HS-5 (cell line): ENCODE measurements at places on chromosomes 11 and 22.

DNA sequence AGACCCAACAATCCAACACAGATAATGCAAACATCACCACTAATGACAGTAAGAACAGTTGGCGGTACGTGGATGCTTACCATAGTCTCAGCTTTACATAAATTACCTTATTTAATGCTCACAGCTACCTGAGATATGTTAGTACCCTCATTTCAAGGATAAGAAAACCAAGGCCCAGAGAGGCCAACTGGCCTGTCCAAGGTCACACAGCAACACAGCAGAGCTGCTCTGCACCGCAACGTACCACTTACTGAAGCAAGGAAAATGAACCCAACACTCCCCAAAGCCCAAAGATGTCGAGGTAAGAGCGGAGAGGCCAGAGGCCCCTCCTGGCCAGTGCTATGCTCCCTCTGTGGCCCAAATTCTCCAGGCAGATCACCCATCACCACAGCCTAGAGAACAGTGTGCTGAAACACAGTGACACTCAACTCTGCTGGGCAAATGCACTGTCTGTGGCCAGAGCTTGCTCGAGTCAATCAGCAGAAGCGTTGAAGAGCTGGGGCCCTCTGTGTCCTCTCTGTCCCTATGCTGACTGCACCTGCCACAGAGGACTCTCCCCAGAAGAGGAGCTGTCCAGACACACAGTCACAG is 14.0 kb downstream of the SHANK2 start:
- DNase-seq, result no peak

- DNase-seq, result peak; percentile 15
Measured at GRCh38 chr11:8233691-8234424, 29.8 kb downstream of the LMO1 start.

DNA sequence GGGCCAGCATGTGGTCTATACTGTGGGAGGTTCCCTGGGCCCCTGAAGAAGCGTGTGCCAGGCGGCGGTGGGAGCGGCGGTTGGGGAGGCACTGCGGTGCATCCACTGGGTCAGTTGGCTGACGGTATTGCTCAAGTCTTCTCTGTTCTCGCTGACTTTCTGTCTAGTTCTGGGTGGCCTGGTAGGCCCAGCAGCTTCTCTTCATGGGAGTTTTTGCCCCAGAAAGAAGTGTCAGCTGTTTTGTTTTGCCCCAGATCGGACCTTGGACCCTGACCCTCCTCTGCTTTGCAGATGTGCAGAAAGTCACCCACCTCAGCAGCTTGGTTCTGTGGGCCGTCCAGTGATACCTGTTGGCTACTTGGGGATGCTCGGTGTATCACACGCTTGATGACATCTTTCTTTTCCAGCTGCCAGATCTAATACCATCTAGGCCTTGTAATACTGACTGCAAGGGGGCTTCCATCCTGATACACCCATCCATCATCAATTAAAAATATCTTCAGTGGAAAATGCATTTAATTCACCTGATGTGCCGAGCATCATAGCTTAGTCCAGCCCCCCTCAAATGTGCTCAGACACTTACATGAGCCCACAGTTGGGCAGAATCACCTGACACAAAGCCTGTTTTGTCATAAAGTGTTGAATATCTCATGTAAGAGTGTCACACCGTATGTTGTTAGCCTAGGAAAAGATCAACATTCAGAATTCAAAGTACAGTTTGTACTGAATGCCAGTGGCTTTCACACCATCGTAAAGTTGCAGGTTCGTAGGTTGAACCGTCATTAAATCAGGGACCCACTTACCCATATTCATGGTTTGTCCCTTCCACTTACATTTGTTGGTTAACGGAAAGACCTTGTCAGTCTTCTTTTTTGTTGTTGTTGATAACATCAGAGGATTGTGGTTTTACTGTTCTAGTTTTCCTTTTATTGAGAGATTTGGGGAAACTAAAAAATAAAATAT is 13.9 kb downstream of the ZBED4 start:
- no peak for DNase-seq

DNA sequence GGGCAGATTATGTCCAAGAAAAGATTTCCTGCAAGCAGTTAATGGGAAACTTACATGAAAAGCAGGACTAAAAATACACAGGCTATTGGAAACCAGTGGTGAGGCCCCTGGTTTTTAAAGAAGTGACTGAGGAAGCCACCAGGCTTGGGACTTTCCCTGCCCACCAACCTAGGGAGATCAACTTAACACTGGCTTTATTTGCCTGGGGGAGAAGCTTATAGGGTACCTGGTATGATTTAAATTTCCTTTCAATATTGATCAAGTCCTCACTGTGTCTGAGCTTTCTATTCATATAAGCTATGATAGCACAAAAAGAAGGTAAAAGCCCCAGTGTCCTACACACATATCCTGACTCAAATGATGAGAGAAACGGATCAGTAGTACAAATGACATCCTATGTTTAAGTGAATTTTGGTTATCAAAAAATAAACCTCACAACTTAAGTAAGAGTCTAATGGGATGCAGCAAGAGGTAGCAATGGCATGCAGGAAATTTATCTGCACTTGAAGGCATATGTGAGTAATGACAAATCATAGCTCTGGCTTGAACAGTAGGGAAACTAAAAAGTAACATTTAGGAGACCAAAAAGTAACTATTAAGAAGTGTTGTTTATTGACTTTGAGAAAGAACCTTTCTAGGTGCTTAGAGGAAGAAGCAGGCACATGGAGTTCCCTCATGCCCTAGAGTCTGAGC is 85.3 kb downstream of the GAB2 start:
- DNase-seq, result no peak

GRCh38 chr11:96307776-96308140 is 35.2 kb downstream of the MAML2 start:
- DNase-seq, result peak; percentile 84

GRCh38 chr22:23743303-23743705 is 7.6 kb downstream of the ZNF70 start:
- no peak for DNase-seq

DNA sequence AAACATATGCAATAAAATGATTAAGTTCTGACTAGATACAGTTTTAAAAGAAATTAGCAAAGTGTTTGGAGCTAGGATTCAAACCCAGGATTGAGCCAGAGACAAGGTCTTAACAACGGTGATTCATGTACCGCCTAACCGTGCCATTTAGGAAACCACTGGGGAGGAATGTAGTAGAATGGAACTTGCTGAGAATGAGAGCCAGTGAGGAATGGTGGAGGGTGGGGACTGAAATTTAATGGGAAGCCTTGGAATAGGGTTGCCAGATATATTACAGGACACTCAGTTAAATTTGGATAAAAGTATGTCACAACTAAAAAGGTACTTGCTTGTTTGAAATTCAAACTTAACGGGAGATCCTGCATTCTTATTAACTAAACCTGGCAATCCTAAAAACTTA is 30.4 kb upstream of the TMEM86A start:
- DNase-seq, result no peak

GRCh38 chr11:108221371-108221770 is 1.1 kb downstream of the NPAT start:
- DNase-seq, result no peak

DNA sequence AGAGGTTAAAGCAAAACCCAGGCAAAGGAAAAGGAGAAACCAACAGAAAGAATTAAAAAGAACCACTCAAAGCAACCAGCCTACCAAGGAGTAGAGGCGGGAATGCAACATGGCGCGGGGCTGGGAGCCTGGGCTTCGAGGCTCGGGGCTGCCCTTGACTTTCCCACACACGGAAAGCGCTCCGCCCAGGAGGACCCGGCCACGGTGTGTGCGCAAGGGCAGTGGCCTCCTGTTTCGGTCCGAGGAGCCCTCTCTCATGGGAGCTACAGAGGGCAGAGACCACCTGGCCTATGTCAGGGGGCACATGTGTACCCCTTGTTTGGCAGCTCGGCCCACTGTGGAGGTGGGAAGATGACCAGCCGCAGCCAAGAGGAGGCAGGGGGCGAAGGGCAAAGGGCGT is 55.9 kb downstream of the APOL1 start:
- no peak for DNase-seq

GRCh38 chr11:66421492-66422205 is 814 bp downstream of the NPAS4 start:
- no peak for DNase-seq

DNA sequence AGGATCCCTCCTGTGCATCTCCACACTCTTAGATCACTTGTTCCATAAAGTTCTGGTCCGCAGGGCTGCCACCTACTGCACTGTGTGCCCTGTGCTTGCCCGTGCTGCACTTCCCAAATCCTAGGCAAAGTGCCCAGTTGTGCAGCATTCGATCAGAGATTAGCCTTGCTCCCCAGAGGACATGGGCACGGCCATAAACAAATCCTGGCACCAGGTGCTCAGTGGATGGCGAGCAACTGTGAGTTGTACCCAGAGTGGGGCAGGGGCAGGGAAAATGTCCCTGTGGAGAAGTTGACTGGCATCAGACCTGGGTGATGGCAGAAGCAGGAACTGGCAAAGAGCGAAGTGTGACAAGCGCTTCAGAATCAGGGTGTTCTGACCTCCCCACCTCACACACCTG is 4.7 kb downstream of the FADS2 start:
- DNase-seq, result no peak

DNA sequence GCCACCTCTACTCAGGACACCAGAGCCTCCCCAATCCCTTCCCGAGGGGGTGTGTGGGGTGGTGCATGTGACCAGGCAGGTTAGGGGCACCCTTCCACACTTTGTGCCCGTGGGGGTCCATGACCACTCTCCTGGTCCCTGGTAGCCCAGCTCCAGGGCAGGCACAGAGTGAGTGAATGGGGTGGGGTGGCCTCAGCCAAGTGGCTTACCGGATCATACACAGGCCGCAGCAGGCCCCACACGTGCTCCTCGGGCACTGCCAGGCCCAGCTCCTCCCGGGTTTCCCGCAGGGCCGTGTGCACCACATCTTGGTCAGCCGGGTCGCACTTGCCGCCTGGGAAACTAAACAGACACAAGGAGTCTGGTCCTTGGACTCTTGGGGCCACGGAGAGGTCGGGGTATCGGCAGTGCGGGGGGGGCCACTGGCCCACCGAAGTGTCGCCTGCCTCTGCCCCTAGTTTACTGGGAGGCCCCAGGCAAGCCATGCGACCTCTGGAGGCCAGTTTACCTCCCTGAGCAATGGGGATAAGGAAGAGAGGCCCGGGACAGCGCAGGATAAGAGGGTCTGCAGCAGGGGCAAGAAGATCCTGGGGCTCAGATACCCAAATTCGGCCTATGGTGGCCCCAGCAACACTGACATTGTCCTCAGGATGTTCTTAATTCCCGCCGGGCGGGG is 889 bp downstream of the NUDT8 start:
- no peak for DNase-seq

DNA sequence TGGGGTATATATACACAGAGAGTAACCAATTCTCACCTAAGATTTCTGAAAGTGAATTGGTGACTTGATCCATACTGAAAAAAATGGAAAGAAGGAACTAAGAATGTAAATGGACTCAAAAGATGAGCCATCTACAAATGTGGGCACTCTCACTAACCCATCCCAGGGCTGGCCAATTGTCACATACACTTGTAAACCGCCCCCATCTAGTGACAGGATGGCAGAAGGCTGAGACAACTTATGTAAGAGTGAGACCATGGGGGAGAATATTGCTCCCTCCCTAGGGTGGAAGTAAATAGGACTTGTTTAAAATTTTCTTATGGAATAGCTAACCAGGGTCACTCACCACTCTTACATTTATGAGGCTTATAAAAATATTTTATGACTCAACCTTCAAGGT is 377.1 kb upstream of the ISX start:
- no peak for DNase-seq

- peak; percentile 73 for DNase-seq
Measured at GRCh38 chr11:111465400-111465799, 46.8 kb downstream of the BTG4 start.

DNA sequence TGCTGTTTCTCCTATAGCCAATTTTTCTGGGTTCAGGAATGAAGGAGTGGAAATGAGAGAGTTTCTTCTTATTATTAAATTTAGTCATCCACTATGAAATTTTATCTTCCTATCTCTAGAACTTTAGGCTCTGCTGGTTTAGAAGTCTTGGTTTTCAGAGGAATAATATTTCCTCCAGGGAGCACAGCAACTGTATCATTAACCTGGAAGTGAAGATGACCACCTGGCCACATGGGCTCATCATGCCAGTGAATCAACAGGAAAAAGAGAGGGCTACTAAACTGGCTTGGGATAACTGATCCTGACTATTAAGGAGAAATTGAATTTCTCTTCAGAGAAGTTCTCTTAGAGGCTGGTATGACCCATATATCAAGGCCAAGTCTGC is 44.4 kb downstream of the ADM start:
- DNase-seq, result no peak

- DNase-seq, result no peak
Measured at GRCh38 chr11:4482445-4482844, at the start of gene OR52K1. OR52K1 (plus strand) TSS chr11:4482646; CDS start chr11:4488901, 6,255 bp downstream.

DNA sequence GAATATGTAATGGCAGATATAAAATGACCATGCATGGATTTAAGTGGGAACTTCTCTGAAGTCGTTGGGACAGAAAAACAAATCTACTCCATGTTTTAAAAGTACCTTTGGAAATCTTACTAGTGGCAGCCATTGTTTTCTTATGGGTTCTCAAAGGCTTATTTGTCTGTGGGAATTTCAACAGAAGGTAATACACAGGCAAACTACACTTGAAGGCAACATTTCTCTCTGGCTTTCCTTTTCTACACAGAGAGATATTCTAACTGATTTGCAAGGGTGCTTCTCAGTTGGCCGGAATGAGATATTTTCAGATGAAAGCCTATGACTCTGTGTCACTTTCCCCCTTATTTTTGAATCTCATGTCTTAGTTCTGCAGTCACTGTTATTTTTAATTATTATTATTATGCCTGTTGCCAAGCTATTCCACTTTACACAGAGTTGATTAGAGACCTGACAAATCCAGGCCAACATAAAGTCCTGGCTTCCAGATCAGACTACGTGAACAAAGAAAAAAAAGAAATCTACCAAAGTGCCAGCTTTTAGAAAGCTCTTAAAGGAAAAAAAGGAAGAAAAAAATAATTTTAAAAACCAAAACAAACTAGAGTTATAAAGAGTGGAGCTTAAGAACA is 18.9 kb upstream of the PSMA1 start:
- DNase-seq, result no peak
